ENCODE measurements at places on chromosomes 16 and 17.
A peak's percentile ranks its signal among the peaks of the same experiment; 100 is the strongest.

GRCh38 chr17:80980397-80981061, 11.1 kb upstream of the CHMP6 start:
- DNase-seq = peak; percentile 44

DNA sequence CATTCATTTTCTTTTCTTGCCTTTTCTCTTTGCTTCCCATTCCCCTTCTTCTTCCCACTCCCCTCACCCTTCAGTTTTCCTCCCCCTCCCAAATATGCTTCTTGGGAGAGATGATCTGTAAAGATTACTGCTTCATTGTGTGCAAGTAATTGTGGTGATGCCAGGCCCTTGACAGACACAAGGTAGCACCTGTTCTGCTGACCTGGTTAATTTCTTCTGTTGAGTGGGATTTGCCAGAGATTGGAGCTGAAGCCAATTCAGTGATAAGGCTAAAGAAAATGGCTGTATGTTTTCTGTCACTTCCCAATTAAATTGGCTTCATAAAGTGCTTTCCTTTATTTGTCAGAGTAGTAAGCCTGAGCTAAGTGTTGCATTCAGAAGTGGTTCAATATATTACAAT, 44.5 kb downstream of the AATF start:
- DNase-seq = no peak

GRCh38 chr17:82314012-82314726, 3.2 kb downstream of the CD7 start:
- DNase-seq = no peak

DNA sequence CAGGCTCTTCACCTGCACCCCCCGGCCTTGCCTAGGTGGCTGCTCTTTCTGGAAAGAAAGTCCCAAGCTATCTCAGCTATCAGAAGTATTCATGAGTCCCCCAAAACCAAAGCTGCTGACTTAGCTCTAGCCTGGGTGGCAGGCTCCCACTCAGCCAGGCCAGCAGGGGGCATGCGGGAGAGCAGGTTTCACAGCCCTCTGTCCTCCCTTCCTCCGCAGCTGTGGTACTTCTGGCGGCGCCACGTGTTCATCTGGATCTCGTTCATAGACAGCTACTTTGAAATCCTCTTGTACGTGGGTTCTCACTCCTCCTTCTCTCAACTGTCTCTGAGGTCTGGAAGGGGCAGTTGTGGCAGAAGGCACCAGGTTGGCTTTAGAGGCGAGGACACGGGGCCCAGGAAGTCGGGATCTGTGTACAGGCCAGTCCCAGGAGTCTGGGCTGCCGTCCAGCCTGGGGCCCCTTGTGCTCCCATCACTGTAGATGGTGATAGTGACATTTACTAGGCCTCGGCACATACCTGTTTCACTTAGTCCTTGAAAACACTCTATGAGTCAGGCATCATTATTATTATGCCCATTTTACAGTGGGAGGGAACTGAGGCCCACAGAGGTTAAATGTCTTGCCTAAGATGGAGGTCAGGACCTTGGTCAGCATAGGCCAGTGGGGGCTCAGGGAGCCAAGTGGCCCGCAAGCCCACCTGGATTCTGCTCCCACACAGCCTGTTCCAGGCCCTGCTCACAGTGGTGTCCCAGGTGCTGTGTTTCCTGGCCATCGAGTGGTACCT, 12.9 kb downstream of the TRPV2 start:
- peak; percentile 59 for DNase-seq

GRCh38 chr16:84570739-84571403, 47.0 kb downstream of the COTL1 start:
- DNase-seq = no peak

DNA sequence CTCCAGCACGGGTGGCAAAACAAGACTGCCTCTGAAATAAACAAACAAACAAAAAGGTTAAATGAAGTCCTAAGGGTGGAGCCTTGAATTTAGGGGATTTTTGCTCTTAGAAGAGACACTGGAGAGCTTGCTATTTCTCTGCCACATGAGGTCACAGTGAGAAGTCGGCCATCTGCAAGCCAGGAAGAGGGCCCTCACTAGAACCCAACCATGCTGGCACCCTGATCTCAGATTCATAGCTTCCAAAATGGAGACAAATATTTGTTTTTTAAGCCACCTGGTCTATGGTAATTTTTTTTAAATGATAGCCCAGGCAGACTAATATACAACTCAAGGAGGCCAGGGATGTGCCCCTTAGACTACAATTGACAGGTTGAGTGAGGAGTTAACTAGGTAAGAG, 255.5 kb downstream of the XYLT1 start:
- no peak for DNase-seq

DNA sequence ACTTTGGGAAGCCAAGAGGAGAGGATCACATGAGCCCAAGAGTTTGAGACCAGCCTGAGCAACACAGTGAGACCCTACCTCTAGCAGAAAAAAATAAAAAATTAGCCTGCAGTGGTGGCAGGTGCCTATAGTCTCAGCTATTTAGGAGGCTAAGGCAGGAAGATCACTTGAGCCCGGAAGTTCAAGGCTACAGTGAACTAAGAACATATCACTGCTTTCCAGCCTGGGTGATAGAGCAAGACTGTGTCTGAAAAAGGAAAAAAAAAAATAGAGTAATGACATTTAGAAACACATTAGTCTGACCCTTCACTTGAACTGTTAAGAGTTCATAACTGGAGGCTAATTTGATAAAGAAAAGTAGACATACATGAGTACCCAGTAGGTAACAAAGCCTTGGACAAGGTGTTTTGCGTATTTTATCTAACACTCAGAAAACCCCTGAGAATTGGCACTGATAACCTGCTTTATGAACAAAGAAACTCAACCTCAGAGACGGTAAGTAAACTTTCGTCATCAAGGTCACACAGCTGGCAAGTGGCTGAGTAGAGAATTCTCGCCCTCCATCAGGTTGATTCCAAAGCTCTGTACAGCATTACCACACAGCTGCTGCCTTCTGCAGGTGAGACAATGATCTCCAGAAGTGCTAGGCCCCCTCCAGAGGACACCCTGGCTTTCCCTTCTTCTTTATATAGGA, 101.1 kb downstream of the SMG6 start:
- DNase-seq = no peak

DNA sequence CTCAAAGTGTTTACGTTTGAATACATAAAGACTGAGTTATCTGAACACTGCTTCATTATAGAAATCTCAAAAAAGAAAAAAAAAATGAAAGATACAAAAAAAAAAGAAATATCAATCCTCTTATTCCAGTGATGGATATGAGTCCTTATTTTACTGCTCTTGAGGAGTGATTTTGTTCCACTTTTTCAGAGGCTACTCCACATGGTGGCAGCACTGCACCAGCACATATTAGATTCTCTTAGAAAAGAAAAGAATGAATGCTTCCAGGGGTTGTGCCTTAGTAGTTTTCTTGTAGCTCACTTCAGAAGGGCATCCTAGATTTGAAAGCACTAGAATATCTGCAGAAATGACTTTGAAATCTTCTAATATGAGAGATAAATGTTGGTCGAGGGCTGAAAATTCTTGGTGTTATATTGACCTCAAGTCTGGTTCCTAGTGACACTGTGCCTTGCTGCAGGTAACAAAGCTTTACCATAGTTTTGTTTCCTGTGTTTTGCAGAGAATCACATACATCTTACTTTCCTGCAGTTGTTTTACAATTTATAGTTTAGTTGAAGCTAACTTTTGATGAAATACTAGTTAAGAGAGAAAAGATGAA, 25.9 kb downstream of the AP2B1 start:
- peak; percentile 29 for DNase-seq

- no peak for DNase-seq
Measured at GRCh38 chr17:54237911-54238515, 415.3 kb downstream of the KIF2B start.

GRCh38 chr17:36722121-36722902, 120.9 kb downstream of the MRM1 start:
- peak; percentile 89 for DNase-seq

DNA sequence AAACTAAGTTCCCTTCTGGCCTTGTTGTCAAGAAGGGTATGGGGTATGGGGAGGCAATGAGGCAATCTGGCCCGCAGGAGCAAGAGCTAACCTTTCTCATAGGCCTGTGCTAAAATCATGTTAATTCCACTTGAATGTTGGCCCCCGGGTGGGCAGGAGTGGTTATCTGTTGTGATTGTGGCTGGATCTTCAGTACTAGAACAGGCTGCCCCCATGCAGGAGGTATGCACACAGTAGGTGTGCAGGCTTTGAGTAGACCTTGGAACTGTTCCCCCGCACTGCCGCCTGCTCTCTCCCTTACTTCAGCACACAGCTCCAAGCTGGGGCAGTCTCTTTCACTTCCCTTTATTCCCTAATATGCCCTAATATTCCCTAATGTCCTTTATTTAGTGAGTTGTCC, 52.4 kb upstream of the TANGO6 start:
- no peak for DNase-seq

DNA sequence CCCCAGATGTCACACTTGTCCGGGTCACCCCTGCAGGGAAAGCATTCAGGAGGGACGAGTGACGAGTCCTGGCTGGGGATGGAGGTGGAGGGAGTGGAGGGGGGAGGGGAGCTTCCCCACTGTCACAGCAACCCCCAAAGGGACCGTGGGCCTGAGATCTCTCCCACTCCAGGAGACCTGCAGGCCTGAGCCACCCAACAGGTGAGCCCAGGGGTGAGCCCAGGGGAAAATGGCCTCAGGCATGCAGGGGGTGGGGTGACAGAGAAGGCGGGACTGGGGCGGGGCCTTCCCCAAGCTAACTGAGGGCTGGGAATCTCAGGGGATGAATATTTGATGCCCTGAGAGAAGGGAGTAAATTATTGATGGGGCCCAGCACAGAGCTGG, 2.4 kb downstream of the USH1G start:
- DNase-seq = no peak

GRCh38 chr17:35708149-35708548, 23.3 kb upstream of the RASL10B start:
- no peak for DNase-seq

DNA sequence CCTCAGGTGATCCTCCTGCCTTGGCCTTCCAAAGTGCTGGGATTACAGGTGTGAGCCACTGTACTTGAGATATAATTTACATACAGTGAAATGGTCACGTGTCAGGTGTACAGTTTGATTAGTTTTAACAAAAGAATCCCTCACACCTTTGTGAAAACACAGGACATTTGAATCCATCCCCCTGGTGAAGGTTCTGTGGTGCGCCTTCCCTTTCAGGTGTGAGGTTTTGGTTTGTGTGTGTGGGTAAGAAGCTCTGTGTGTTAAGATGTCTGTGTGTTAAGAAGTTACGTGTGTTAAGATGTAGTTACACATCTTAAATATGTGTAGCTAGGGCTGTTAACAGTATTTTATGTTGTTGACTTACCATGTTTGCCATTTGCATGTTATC, 4.4 kb downstream of the SEC14L1 start:
- DNase-seq = no peak

GRCh38 chr16:85398050-85398451, 215.1 kb upstream of the GSE1 start:
- DNase-seq = no peak

GRCh38 chr17:44221084-44221861, 1.8 kb upstream of the UBTF start:
- peak; percentile 79 for DNase-seq

- no peak for DNase-seq
Measured at GRCh38 chr16:57564571-57565270, 22.3 kb downstream of the ADGRG5 start.

GRCh38 chr17:76147211-76148014, 6.4 kb upstream of the FOXJ1 start:
- DNase-seq = no peak

DNA sequence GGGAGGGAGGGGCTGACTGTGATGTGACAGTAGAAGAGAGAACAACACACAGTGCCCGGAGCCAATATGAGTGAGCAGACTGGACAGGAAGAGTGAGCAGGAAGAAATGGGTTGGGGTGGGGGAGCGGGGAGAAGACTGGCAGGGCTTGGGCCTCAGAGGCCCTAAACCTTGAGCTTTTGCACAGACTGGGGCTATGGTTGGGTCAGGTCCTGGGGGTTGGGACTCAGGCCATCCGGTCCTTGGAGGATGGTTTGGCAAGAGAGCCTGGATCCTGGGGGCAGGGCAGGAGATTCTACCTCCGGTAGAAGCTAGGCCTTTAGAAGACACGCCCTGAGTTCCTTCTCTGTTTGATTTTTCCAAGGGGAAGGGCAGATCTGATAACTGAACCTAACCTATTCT, 1.1 kb downstream of the CAMTA2 start:
- DNase-seq = no peak

- DNase-seq = no peak
Measured at GRCh38 chr16:88315543-88316105, 67.1 kb upstream of the ZNF469 start.

GRCh38 chr17:73068322-73069153, 23.9 kb downstream of the SLC39A11 start:
- no peak for DNase-seq

DNA sequence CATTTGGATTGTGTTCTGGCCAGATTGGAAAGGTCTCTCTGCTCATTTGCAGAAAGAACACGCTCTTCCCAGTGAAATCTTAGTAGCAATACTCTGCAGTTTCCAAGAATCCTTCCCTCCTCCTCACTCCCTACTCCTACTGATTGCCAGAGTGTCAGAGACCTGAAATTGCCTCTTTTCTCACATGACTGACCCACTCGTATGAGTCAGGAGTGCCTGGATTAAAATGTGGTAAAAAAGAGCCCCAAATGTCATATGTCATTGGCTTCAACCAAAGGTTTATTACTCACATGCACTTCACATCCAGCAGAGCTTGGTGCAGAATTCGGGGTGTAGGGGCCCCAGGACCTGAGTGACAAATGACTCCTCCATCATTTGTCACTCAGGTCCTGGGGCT, 39.7 kb upstream of the IRX3 start:
- no peak for DNase-seq

- no peak for DNase-seq
Measured at GRCh38 chr16:49839017-49839825, 16.7 kb downstream of the ZNF423 start.

DNA sequence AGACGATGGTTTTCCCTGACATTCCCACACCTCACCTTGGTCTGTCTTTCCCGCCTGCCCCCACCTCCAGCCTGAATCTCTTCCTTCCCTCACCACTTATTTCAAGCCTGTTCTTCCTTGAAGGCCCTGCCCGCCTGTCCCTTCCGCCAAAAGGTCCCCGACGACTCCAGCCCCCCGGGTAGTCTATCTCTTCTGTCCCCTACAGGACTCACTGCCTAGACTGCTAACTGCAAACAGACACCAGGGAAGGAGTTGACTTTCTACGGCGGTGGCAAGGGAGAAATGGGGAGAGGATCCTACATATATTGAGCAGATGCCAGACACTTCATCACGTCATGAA, 53.7 kb downstream of the NT5M start:
- DNase-seq = no peak

DNA sequence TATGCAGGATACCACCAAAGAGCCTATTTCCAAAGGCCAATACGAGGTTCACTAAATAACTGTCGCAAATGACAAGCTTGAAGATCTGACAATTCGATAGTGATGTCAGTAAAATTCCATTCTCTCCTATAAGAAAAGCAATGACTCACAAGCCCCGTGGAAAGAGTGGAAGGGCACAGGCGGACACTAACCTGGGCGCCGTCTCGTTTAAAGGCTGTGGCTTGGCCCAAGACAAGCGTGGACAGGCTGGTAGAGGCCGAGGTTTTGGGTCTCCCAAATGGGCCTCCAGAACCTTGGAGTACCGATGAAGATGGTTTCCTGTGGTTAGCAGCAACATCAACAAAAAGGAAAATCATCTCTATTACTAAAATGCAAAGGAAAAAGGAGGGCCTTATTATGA, 16.5 kb upstream of the SLC38A8 start:
- DNase-seq = no peak

GRCh38 chr16:84505249-84506187, 1.1 kb upstream of the MEAK7 start:
- DNase-seq = no peak

GRCh38 chr16:67786491-67786890, 19.9 kb downstream of the RANBP10 start:
- no peak for DNase-seq

GRCh38 chr17:76354747-76355310, 1.1 kb upstream of the PRPSAP1 start:
- peak; percentile 44 for DNase-seq

Measured in activated CD4-positive, alpha-beta T cell treated with anti-CD3 and anti-CD28 coated beads, Interleukin-10, Interleukin-2, amounts not matched to agents 100 ng/mL and 50 ng/mL, durations not matched to agents 16 hours and 8 hours (primary cell).